ENCODE measurements at places on chromosomes 7 and 10.

GRCh38 chr7:33882950-33883670, 22.2 kb upstream of the BMPER start:
- DNase-seq: no peak

GRCh38 chr10:48197236-48197899, 77.1 kb downstream of the FRMPD2 start:
- no peak for DNase-seq

DNA sequence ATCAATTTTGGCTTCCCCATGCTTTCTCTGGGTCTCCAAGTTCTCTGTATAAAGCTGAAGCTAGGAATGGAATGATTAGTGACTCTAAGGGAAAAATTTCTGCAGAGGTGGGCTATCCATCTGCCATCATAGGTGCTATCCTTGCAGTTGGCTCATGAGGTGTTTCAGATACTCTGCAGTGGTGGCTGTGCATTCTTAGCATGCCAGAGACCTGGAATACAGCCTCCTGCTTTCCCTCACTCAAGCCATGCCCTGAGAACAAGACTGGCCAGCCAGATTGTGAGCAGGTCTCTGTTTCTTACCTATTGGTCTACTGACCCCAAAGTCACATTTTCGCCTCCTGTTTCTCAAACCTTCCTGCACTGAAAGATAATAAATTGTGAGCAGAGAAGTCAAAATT, 719.6 kb downstream of the CCSER2 start:
- no peak for DNase-seq

DNA sequence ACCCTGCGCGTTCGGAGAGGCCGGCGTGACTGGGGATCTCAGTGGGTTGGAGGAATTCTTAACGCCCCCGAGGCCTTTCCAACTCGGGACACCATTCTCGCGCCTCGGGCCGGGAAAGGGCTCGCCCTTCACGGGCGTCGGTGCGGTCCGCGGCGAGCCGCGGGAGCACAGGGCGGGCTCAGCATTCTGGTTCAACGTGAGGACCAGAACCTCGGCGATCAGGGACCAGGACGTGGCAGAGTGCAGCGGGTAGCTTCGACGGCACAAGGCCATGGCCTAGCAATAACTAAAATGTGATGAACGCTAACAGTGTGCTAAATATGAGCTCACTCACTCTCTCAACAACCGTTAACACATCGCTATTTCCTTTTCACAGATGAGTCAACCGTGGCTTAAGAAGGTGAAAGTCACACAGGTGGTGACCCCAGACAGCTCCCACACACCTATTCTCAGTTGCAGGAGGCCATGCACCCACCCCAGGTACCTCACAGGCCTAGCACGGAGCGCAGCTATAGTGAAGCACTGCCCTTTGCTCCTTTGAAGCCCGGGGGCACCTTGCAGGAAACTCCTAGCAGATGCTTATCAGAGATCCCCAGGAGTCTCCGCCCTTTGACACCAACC, 4.5 kb upstream of the EMX2 start:
- no peak for DNase-seq
